Head of caudate nucleus (tissue), 42 donors: ENCODE measurements at places on chromosomes 5 and 9.

GRCh38 chr5:113151641-113152379, 175.2 kb downstream of the DCP2 start:
- no peak for DNase-seq

- no peak for DNase-seq
Observed at GRCh38 chr5:174472956-174473355, 251.4 kb upstream of the MSX2 start.

DNA sequence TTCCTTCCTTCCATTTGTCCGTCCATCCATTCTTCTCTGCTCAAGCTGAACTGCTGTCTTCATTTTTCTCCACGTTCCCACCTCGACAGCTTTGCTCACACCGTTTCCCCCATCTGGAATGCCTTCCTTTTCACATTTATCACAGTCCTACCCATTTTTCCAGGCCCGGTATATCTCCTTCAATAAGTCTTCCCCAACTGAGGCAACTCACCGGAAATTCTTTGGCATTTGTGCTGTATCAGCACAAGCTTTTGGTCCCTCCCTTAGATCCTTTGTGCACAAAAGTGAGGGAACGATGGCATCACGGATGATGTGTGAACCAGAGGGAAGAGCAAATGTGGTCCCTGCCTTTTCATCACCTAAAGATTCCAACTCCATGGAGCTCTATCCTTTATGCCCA, 45.6 kb upstream of the INSYN2B start:
- DNase-seq, result no peak

- DNase-seq, result no peak
Observed at GRCh38 chr5:63128018-63128417, 549.4 kb downstream of the LRRC70 start.

DNA sequence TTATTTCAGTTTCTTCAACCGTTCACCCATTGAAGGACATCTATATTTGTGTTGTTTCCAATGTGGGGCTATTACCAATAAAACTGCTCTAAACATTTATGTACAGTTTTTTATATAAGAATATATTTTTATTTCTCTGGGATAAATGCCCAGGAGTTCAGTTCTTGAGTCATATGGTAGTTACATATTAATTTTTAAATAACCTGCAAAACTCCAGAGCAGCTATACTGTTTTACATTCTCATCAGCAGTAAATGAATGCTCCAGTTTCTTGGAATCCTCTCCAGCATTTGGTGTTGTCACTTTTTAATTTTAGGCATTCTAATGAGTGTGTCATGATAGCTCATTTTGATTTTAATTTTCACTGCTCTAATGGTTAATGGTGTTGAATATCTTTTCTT, 36.2 kb downstream of the CDK7 start:
- DNase-seq, result no peak

- DNase-seq, result no peak
Observed at GRCh38 chr5:10941900-10942299, 180.9 kb upstream of the DAP start.

DNA sequence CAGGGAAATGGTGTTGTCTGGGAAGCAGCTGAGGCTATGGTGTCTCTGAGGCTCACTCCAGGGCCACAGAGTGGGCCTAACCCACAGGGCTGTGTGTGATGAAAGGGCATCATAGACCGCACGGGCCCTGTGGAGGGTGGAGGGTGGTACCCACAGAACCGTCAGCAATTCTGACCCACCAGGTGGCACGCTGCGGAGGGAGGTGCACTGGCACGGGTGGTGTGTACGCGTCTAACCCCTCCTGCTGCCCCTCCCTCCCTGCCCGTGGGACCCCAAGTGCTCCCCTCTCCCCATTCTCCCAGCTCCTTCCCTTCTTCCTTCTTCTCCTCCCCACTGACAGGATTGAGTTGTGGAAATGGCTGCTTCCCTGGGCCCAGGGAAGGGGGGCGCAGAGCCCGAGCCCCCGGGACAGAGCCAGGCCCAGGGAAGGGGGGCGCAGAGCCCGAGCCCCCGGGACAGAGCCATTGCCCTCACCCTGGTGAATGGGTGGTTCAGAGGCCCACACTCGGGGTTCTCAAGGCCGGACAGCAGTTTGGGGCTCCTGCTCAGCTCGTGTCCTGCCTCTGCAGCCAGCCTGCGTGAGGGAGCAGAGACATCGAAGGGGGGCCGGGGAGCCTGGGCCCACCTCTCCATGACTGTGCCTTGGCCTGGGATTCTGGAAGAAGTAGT, 6.8 kb downstream of the LCN10 start:
- DNase-seq, result no peak

- no peak for DNase-seq
Observed at GRCh38 chr5:148398698-148399121, 15.0 kb downstream of the FBXO38 start.

DNA sequence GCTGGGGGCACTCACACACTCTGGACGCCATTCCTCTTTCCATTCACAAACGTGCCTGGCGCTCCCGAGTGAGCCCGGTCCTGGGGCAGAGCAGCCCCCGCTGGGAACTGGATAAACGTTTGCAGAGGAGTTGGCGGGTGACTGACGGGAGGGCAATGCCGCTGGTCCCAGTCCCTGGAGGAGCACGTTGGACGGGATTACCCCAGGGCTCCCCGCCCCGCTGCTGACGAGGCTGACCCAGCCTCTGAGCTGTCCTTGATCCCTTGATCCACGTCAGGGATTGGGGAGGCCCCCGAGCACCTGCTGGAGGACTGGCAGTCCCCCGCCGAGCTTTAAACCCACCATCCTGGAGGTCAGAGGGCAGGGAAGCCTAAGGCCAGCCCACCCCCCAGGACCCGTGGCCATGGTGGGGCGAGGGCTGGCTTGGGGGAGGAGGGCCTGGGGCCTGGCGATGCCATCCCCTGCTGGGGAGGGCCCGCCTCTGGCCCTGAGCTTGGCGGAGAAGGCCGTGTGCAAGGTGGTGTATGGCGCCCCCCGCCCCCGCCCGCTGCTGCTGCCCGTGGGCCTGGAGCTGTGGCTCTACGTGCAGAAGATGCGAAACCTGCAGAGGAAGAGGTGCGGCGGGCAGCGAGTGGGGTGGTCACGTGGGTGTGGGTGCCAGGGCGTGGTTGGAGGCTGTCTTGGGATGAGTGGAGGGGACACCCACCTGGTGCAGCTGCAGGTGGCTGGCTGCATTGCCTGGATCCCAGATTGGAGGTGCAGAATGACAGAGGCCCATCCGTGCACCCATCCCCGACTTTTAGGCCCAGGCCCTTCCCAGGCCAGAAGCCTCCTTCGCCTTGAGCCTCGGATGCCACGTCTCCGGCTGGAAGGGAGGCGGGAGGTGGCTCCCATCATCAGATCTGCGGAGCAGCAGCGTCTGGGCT, 4.5 kb downstream of the GPSM1 start:
- no peak for DNase-seq

DNA sequence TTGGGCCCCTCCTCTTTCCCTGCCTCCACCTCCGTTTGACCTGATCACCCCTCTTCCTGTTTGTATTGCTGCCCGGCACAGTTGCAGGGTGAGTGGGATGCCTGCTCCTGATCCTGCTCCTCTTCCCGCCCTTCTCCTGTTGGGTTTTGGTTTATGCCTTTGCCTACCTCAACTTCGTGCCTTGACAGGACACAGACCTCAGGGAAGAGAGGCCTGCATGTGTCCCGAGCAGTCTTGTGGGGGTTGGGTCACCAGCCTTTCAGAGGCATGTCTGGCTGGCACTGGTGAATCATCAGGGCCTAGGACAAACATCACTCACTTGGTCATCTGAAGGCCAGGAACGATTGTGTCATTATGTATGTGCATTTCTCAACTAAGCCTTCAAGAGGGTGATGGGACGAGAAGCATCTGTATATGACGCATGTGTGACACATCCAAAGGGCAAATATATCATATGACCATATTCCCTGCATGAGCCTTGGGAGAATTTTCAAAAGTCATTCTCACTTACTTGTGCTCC, 56.9 kb downstream of the NPR3 start:
- DNase-seq, result no peak

- no peak for DNase-seq
Observed at GRCh38 chr5:35285011-35285410, 54.7 kb upstream of the PRLR start.

- DNase-seq, result no peak
Observed at GRCh38 chr9:90219548-90220118, 423.0 kb downstream of the DIRAS2 start.

GRCh38 chr9:132609829-132610228, 27.4 kb downstream of the BARHL1 start:
- no peak for DNase-seq

- no peak for DNase-seq
Observed at GRCh38 chr5:6483880-6484382, 35.3 kb downstream of the UBE2QL1 start.

DNA sequence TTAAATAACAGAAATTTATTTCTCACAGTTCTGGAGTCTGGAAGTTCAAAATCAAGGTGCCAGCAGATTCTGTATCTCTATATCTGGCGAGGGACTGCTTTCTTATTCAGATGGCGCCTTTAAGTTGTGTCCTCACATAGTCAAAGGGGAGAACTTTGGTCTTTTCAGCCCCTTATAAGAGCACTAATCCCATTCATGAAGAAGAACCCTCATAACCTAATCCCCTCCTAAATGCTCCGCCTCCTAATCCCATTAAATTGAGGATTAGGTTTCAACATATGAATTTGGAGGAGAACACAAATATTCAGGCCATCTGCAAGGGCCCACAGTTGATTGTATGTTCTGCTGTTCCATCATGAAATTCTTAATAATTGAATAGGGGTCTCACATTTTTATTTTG, 10.8 kb upstream of the CCDC152 start:
- no peak for DNase-seq
